Sciatic nerve (tissue), 2 donors: ENCODE measurements at places on chromosomes 6 and 20. TPM values are rescaled to one million over a fixed set of nuclear protein-coding genes. Genes with fewer than 3 reads are reported as not detected.

- peak; percentile 62 for DNase-seq
Measured at GRCh38 chr20:6700563-6701329, 66.7 kb upstream of the BMP2 start.

DNA sequence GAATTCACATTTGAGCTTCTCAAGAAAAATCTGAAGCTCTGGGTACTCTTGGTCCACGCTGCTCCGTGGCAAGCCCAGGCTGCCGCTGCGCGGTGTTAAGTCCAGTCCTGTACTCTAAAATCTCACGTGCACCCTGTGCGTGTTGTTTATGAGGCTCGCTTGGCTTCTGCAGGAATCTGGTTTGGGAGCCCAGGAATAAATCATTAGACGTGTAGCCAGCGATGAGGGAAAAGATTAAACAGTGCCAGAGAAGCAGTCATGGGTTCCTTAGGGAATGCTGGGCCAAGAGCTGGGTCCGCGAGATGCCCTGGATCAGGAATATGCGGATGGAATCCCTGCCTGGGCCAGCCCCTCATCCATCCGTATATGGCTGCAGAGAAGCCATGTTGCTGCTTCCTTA lies 87.3 kb downstream of the KCNB1 start:
- peak; percentile 67 for DNase-seq

DNA sequence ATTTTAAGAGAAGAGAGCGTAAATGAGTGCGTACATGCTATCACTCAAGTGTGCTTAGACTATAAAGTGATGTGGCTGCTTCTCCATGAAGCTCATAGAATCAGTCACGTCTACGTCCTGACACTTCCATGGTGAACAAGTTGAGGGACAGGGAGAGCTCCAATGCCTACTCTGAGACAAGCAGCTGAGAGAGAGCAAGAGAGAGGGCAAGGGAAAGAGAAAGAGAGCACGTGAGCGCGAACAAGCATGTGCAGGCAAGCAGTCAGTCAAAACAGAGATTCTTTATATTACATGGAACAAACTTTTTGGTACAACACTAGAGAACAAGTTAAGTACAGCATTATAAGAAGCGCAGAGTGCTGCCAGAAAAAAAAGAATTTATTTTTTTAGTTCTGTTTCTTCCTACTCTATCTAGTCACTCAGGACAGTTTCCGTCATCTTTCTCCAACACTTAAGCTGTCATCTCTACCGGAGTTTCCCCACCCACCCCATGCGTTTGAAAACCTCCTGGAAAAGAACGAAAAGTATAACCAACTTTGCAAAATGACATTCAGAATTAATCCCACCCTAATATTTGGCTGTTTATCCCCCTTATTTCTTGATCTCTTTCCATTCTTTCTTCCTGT lies 61.8 kb downstream of the EPB41L2 start:
- no peak for DNase-seq

GRCh38 chr6:93644611-93645010 lies 225.3 kb upstream of the EPHA7 start:
- no peak for DNase-seq

- DNase-seq: no peak
Measured at GRCh38 chr6:22069306-22069800, 227.5 kb downstream of the PRL start.

DNA sequence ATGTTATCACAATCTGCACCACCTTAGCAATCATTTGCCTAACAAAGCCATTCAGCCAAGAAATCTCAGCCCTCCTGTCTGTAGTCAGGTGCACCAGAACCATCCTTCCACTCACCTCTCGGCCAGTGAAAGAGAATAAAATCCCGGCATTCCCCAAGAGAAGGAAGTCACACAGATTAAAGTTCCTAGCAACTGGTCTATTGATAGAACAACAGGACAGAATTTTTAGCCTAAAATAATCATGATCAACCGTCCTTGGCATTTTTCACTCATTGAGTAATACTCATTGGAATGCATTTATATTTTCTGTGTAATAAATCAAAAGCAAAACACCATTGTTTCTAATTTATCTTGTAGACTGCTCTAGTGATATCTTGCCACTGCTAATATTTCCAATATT lies 85.7 kb upstream of the CDH4 start:
- no peak for DNase-seq

GLP1R gene
- total RNA-seq: 1.6 TPM

- DNase-seq: no peak
Measured at GRCh38 chr6:144647406-144647964, 362.4 kb downstream of the UTRN start.

GRCh38 chr6:110410511-110410910 lies 4.9 kb downstream of the DDO start:
- DNase-seq: no peak

- no peak for DNase-seq
Measured at GRCh38 chr6:159687341-159687740, 5.7 kb downstream of the SOD2 start.

GRCh38 chr20:8507231-8507630 lies 375.2 kb downstream of the PLCB1 start:
- no peak for DNase-seq

- DNase-seq: no peak
Measured at GRCh38 chr6:67393356-67393755, 1241.7 kb upstream of the ADGRB3 start.

TAAR6 gene
- not detected for total RNA-seq

TBX18 gene
- 46.1 TPM for total RNA-seq

GRCh38 chr6:7703148-7703680 lies 22.7 kb upstream of the BMP6 start:
- no peak for DNase-seq

DNA sequence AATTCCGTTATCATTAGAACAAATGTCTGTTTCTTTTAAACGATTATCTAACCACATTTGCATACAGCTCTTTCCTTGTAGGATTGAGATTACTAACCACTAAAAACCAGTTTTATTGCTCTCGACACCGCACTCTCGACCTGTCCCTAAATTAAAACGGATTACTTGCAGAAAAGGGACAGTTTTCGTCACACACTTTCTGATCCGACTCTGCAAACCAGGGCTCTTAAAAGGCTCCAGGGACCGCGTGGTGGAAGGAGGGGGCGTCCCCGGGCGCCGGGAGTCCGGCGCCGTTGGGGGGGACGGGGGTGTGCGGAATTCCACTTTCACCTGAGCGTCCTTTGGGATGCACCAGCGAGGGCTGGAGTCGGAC lies 731 bp downstream of the MAK start:
- DNase-seq: no peak

DNA sequence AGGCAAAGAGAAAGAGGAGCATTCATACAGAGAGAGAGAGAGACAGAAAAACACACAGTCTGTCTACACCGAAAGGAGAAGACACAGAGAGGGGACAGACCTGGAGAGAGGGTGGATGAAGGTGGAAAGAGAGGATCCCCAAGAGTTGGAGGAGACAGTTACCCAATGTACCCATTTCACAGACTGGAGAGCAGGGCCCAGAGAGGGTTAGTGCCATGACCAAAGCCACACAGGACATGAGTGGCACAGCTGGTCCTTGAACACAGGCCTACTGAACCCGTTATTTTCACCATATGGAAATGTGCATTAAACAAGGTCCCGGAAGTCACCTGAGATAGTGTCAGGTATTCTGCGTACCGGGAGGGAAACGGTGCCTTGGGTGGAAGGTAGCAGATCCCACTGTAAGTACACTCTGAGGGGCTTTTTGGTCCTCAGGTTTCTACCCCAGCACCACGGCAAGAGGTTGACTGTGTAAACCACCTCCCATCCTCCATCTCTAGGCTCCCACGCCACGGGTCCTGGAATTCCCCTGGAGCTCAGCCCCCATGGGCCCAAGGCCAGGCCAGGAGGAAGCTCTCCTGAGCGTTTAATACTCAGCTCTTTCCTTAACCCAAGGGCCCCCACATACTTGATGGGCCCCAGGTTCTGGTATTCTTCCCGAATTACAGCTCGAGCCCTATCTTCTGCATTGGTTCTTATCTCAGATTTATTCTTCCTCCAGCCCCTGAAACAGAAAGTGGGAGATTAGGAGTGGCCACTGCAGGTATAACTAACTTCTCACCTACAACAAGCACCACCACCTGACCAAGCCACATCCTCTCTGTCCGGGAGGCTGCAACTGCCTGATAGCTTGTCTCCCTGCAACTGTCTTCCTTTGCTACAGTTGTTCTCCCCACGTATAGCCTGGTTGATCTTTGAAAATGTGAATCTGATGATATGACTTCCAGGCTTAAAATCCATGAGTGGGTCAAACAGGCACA lies 38.4 kb upstream of the OCSTAMP start:
- no peak for DNase-seq

DNA sequence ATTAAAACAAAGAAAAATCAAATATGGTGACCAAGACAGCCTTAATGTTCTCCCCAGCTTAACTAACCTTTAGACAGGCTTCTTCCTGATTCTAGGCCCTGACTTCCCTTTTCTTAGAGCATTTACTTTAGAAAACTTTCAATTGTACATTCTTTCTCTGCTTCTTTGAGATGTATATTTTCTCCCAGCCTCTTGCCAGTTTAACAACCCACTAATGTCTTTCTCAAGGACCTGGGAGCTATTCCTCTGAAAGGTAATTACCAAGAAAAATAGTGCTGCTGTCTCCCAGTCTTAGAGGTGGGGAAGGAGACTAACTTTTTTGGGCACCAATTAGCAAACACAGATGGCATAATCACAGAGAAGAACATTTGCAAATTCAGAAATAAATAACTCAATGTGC lies 62.8 kb upstream of the KCNQ5 start:
- DNase-seq: no peak

CLPSL2 gene
- not detected for total RNA-seq

- no peak for DNase-seq
Measured at GRCh38 chr6:142696123-142697000, 248.6 kb downstream of the HIVEP2 start.

DNA sequence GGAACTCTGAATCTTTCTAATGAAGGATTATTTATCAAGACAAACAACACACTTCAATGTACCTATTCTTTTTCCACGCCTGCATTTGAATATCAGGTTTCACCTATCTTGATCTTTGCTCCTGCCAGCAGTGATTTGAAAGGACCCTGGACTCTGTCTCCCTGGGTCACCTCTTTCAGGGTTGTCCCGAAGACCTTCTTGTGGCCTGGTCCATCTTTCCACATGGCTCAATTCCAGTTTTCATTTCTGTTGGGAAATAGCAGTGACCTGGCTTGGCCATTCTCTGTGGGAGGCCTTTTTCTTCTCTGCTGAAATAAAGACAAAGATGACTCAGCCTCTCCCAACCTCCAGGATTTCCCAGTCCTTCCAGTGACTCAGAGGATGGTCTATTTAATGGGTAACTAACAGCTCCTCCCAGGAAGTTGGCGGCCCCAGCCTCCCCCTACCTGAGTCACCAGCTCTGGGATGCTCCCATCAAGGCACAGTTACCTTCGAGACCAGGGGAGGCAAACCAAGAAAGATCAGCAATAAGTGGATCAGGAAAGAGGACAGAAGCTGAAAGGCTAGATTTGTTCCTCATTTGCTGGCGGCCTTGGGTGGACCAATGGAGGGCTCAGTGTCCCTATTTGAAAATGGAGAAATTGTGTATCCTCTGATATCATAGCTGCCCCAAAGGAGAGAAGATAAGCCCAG lies 120.2 kb upstream of the RNF24 start:
- no peak for DNase-seq

DNA sequence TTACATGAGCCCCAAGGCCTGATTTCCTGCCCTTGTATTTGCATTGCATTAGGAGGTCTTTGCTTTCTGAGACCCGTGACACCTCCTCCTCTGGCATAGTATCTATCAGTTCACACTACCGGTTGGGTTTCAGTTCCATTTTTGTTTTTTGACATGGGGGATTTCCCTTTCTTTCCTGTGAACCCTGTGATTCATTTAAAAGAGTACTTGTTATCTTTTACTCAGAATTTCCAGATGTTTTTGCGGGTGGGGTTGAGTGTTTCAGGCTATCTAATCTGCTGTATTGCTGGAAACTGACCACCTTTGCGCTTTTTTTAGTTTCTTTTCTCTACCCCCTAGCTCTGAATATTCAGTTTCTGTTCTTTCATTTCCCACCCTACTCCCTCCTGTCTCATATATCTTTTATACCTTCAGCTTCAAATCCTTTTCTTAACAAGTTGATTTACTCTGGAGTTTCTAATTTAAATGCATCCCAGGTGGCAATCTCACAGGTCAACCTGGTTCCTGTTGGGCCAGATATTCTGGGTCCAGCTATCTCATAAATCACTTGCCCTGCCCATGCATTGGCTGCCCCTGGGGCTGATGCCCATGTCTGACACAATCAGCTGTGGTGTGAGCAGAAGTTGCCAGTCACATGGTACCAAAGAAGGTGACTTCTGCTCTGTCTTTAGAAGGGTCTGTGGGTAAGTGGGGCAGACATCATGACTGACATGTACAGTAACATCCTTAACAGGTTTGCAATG lies 14.3 kb upstream of the NCOA3 start:
- peak; percentile 36 for DNase-seq

DNA sequence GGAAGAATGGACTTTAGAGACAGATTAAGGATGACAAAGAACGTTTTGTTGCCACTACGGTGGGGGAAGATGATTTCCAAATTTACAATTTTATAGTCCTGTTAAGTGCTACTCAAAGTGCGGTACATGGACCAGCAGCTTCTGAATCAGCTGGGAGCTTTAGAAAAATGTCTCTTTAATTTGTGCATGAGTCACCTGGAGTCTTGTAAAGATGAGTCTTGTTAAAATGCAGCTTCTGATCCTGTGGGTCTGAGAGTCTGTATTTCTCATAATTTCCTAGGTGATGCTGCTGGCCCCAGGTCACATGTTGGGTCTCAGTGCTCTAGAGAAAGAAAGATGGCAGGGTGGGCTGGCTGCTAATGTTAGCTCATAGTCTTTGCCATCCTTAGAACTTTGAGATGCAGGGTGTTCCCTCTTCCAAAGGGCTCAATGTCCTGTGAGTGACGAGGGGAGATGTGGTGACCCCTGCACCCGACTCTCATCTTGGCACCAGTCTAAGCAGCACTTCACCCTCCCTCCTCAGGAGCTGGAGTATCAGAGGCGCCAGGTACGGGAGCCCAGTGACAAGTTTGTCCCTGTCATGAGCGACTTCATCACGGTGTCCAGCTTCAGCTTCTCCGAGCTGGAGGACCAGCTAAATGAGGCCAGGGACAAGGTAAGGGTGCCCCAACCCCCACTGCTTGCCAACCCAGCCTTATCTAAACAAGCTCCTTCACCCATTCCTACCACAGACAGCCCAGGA lies 34.5 kb downstream of the MOCS1 start:
- peak; percentile 47 for DNase-seq

DNA sequence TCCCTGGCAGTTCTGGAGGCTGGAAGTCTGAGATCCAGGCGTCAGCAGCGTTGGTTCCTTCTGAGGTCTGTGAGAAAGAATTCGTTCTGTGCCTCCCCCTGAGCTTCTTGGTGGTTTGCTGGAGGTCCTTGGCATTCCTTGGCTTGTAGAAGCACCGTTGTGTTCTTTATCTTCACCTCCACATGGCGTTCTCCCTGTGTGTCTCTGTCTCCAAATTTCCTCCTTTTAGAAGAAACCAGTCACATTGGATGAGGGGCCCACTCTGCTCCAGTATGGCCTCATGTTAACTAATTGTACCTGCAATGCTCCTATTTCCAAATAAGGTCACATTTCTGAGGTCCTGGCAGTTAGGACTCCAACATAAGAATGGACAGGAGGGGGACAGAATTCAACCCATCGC lies 73.0 kb upstream of the BACH2 start:
- DNase-seq: no peak

DNA sequence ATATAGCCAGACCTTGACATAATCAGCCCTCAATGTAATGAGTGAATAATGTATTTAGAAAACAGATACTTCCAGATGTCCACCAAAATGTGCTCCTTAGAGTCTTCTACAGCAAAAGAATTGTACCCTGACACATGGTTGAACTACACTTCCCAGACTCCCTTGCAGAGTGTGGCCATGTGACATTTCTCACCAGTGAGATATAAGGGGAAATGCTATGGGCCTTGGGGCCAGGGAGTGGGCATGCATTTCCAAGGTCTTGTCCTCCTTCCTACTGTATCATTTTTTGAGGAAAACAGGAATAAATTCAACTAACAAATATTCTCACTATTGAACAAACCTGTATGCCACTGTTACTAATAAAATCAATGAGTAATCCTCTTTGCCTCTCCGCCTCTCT lies 211.4 kb upstream of the SMLR1 start:
- DNase-seq: no peak
